ENCODE measurements at places on chromosomes 2 and 18.

DNA sequence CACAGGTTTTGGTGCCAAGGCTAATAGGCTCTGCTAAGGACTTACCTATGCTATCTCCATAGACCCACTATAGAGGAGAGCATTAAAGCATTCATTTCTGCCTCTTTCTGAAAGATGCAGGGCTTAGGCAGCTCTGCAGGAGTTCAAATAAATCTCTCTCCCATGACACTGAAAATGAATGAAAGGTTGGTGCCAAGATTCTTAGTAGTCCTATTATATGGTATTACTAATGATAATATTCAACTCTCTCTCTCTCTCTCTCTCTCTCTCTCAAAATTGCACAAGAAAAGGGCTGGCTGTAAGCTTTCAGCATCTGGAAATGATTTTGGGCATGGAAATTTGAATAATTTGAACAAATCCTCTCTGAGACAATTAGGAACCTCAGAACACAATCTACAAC is 433.7 kb downstream of the MBD2 start:
- no peak for DNase-seq

- no peak for DNase-seq
Measured at GRCh38 chr2:138280999-138281695, 220.4 kb upstream of the SPOPL start.

- DNase-seq, result no peak
Measured at GRCh38 chr2:126858013-126858412, 40.7 kb upstream of the TEX51 start.

GRCh38 chr2:124258140-124258880 is 233.2 kb downstream of the CNTNAP5 start:
- DNase-seq, result no peak

DNA sequence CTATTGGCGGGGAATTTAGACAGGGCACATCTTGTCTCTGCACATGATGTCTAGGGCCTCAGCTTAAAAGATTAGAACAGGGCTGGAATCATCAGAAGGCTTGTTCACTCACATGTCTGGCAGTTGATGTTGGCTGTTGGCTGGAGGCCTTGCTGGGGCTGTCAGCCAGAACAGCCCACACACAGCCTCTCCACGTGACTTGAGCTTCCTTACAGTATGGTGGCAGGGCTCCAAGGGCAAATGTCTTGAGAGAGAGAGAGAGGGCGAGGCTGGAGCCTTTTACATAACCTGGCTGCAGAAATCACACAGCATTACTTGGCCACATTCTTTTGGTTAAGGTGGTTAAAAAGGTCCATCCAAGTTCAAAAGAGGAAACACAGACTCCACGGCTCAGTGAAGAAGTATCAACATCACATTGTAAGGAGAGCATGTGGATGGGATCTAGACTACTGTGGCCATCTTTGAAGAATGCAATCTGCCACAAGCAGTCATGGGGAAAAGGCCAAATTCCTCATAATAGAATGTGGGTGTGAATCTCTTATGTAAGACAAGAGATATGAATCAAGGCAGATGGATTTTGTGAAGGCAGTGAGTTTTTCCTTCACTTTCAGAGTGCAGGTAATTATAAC is 30.4 kb downstream of the SRSF7 start:
- no peak for DNase-seq

DNA sequence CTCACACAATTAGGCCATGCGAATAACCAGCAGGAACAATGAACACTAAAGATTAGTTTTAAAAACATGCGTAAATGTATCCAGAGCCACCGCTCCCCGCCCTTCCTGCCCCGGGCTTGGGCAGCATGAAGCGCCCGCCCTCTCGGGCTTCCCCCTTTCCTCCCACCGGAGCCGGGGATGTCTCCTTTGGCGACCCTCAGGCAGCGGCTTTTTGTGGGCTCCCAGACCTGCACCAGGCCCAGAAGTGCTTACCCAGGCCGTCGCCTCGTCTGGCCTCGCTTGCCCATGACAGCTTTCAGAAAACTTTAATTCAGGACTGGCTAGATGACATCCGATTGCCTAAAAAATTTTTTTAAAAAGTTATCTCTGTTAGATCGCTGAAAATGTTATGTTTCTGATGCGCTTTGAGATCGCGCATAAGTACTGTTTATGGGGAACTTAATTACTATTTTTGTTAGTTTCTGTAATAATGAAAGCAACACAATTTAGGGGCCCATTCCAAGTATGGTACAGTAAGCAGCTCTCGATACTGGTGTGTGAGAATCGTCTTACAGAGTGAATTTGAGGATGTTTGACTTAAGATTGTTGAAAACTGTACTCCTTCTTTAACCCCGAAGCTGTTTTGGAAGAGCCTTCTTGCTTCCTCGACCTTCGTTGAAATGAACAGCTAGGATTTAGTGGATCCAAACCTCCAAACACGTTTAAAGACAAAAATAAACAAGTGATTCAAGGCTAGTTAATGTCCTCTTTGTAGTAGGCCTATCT is 1.1 kb downstream of the MAP3K20 start:
- no peak for DNase-seq

DNA sequence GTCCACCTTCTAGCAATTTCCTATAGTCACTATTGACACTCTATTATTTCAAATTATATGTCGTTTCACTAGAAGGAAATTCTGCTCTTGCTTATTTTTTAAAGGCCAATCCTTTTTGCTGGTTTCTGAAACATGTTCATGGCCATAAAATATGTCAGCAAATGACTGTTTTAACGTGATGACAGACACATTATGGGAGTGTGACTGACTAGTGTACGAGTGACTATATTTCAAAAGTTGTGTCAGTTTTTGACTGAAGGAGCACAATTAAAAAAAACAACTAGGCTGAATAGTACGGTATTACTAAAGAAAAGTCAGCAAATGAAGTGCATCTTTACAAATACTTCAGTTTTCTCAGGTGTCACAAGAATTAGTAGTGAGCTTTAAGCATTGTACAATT is 196.0 kb downstream of the NR4A2 start:
- no peak for DNase-seq

GRCh38 chr18:42635378-42636048 is 480.0 kb downstream of the RIT2 start:
- DNase-seq, result no peak

DNA sequence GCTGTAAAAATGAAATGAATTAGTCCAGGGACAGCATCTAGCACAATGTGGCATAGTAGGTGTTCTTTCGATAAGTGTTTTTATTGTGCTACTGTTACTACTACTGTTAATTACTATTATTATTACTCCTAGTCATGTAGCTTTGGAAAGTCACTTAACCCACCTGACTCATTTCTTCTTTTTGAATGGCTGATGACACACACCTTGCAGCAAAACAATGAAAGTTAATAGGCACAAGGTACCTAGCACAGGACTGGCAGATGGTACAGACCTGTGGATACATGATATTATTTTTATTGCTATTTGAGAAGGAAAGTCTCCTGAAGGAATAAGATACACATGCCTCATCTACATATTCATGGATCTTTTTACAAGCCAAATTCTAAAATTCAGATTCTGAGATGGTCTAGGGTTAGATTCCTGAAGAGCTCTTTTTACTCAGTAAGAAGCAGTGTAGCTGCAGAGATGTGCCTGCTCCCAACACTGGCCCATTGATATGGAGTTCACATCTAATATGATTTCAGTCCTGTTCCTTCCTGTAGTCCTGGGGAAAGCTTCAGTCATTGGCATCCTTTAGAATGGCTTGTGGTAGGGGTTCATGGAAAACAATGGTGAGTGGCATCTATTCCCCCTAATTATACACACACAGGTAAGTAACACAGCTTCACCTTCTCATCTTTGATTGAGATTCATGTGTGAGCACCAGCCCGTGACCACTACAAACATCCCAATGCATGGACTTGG is 7.9 kb upstream of the ERMN start:
- DNase-seq, result no peak

DNA sequence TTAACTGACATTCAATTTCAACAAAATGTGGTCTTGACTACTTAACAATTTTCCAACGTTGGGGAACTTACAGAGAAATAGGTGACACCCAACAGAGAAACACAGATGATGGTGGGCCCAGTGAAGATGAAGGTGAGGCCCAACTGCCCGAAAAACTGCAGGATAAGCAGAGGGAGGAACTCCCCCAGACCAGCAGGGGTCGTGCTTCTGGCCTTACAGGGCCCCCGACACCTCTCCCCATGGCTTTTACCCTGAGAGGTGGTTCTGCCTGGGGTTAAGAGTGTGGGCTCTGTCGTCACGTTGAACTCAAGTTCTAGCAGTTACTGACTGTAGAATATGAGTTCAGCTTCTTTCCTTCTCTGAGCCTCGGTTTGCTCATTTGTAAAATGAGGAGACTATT is 119.5 kb upstream of the SMIM21 start:
- no peak for DNase-seq

DNA sequence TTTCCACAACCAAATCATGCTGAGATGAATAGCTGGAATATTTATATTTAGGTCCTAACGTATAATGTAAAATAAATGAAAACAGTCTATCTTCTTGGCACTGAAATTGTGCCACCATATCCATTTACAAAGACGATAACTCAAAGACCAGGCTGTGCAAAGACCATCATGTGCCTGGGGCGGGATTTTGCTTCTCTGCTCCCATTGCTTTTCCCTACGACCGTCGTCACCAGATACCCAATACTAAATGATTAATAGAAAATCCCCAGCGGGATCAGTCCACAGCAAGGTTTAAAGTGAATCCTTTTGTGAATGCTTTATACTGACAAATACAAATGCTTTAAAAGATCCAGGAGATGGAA is 194.3 kb upstream of the ARL4C start:
- DNase-seq, result no peak

DNA sequence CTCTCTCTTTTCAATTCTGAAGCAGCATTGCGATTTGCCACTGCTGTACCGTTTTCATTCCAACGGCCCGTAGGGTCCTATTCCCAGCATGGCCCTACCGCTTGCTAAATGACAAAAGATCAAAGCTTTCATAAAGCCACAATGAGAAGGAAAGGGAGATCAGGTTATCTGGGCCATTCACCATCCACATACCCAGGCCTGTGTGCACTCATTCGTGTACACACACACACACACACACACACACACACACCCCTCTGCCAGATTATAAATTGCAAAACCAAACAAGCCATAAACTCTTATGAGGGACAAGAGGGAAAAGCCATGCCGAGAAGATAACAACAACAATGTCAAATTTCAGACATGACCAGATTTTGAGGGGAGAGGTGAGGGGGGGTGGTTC is 282.3 kb downstream of the BCL11A start:
- no peak for DNase-seq

- no peak for DNase-seq
Measured at GRCh38 chr2:170481201-170481600, 233.9 kb upstream of the SP5 start.

DNA sequence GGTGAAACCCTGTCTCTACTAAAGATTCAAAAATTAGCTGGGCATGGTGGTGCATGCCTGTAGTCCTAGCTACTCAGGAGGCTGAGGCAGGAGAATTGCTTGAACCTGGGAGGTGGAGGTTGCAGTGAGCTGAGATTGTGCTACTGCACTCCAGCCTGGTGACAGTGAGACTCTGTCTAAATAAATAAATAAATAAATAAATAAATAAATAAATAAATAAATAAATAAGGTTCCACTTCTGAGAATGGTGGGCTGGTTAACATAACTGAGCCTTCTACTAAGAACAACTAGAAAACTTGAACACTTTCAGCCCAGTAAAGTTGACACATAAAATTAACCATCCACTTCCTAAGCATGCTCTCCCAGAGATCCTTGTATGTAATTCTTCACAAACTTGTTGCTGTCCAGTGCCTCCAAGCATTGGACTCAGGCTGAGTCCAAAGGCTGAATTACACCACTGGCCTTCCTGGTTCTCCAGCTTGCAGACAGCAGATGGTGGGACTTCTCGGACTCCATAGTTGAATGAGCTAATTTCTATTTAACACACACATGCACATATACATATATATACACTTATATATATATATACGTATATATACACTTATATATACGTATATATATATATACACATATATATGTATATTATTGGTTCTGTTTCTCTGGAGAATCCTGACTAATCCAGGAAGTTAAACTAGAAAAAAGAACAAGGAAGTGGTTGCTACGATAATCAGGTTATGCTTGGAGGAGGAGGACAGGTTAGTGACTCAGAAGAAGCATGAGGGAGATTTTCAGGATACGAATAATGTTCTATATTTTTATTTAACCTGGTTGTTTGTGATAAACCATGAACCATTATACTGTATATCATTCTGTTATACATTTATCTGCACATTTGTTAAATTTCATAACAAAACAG is 348.8 kb downstream of the METTL4 start:
- no peak for DNase-seq

GRCh38 chr2:85621338-85621737 is 5.4 kb downstream of the USP39 start:
- no peak for DNase-seq

GRCh38 chr2:233766416-233766815 is 6.3 kb downstream of the UGT1A1 start:
- DNase-seq, result no peak

- DNase-seq, result no peak
Measured at GRCh38 chr2:175606010-175606841, 395.8 kb downstream of the LNPK start.

- DNase-seq, result no peak
Measured at GRCh38 chr2:37349231-37349860, 4.9 kb downstream of the QPCT start.

- no peak for DNase-seq
Measured at GRCh38 chr2:98793897-98794830, 63.2 kb upstream of the MGAT4A start.

DNA sequence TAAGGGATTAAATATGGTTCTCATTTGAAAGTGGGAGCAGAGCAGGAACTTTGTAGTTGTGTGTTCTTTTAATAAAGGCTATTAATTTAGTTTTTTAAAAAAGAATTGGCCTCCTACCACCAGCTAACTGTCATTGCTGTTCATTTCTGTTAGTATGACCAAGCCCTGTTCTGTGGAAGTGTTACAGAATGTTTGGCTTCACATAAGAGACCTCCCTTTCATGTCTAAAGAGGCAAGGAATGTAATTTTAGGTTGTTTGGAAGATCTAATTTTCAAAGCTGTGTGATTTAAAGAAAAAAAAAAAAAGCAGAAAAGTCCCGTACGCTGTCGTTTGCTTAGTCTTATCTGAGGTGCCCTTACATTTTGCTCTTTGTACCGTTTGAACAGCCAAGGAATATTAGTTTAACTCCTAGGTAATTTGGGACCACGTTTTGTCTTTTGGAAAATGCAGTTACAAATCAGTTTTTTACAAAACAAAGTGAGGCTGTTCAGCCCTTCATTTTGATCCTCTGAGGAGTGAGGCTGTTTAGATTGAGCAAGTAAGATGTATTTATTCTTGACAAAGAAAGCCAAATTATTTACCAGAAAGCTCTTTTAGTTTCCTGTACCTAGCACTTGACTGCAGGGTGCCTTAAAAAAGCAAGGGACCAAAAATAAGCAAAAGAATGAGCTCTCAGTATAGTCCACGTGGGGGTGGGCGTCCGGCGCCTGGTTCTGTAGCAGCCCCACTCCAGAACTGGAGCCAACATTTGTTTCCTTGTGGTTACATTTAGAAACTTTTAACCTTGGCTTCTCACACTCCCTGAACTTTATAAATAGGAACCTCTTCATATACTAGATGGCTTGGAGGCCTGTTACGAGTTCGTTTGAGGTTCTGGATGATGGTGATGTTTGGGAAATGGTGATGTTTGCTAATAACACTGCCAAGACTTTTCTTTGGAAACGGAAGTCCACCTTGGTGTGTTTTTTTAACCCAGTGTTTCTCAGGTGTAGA is 136.2 kb downstream of the FMNL2 start:
- no peak for DNase-seq

Measured in H1 (cell line).